CD4-positive, CD25-positive, alpha-beta regulatory T cell (primary cell): ENCODE measurements at places on chromosomes 1 and 21. TPM values are rescaled to one million over a fixed set of nuclear protein-coding genes. Genes with fewer than 3 reads are reported as not detected.

INTS7 gene
- polyA plus RNA-seq, result 20.3 TPM

PLOD1 gene
- polyA plus RNA-seq, result 6.6 TPM

BARHL2 gene
- polyA plus RNA-seq, result not detected

PCP4L1 gene
- polyA plus RNA-seq, result 0.38 TPM

PHLDA3 gene
- polyA plus RNA-seq, result 2.1 TPM

KIF17 gene
- not detected for polyA plus RNA-seq

FCGR3A gene
- polyA plus RNA-seq, result 0.83 TPM

OR2T35 gene
- polyA plus RNA-seq, result not detected

DYNLT4 gene
- 2.6 TPM for polyA plus RNA-seq

KCNH1 gene
- polyA plus RNA-seq, result not detected

FLG2 gene
- not detected for polyA plus RNA-seq

ZYG11B gene
- 16.5 TPM for polyA plus RNA-seq

ZZZ3 gene
- polyA plus RNA-seq, result 26.7 TPM

IFI44L gene
- polyA plus RNA-seq, result 8.2 TPM

NOTCH2 gene
- polyA plus RNA-seq, result 25.8 TPM

ADGRB2 gene
- polyA plus RNA-seq, result 0.42 TPM

FASLG gene
- not detected for polyA plus RNA-seq

PCAT6 gene
- polyA plus RNA-seq, result not detected

TFF2 gene
- polyA plus RNA-seq, result not detected

SPATA45 gene
- not detected for polyA plus RNA-seq

DENND2D gene
- 132 TPM for polyA plus RNA-seq

LCE1E gene
- polyA plus RNA-seq, result not detected

SNRPE gene
- 288 TPM for polyA plus RNA-seq

RPTN gene
- not detected for polyA plus RNA-seq

GSTM1 gene
- 53.4 TPM for polyA plus RNA-seq

ZBTB8B gene
- not detected for polyA plus RNA-seq

CELA3A gene
- polyA plus RNA-seq, result not detected

C1orf185 gene
- polyA plus RNA-seq, result not detected

HPCA gene
- not detected for polyA plus RNA-seq

NEGR1 gene
- polyA plus RNA-seq, result not detected

S100A10 gene
- 1,844 TPM for polyA plus RNA-seq

CR2 gene
- polyA plus RNA-seq, result 0.69 TPM

TTC22 gene
- polyA plus RNA-seq, result 4.9 TPM

RAB13 gene
- polyA plus RNA-seq, result not detected

S100A2 gene
- polyA plus RNA-seq, result not detected

MORC3 gene
- polyA plus RNA-seq, result 44.9 TPM

MROH9 gene
- polyA plus RNA-seq, result not detected

ACTN2 gene
- not detected for polyA plus RNA-seq

MAGOH gene
- 102 TPM for polyA plus RNA-seq

FAM151A gene
- polyA plus RNA-seq, result not detected

LEPR gene
- 2.3 TPM for polyA plus RNA-seq

SAMSN1 gene
- polyA plus RNA-seq, result 44.8 TPM

KCNN3 gene
- not detected for polyA plus RNA-seq

PER3 gene
- 3.8 TPM for polyA plus RNA-seq

PGLYRP4 gene
- polyA plus RNA-seq, result 0.22 TPM

PKN2 gene
- polyA plus RNA-seq, result 7.2 TPM

ATP1A4 gene
- polyA plus RNA-seq, result not detected

C1orf122 gene
- polyA plus RNA-seq, result 27.7 TPM

DCDC2B gene
- polyA plus RNA-seq, result not detected

CNKSR1 gene
- 2.3 TPM for polyA plus RNA-seq

TMEM82 gene
- not detected for polyA plus RNA-seq

RNF186 gene
- not detected for polyA plus RNA-seq

PPM1J gene
- polyA plus RNA-seq, result not detected

PGBD5 gene
- not detected for polyA plus RNA-seq

PCNT gene
- 5.3 TPM for polyA plus RNA-seq

OR2T2 gene
- polyA plus RNA-seq, result not detected

S1PR1 gene
- 147 TPM for polyA plus RNA-seq
